Neural progenitor cell (in vitro differentiated cells): ENCODE measurements at places on chromosomes 11 and 22. TPM values are rescaled to one million over a fixed set of nuclear protein-coding genes. Genes with fewer than 3 reads are reported as not detected.

FUT4 gene
- total RNA-seq: 2.4 and 2.7 TPM in 2 replicates

SCO2 gene
- total RNA-seq: 1.1 TPM in 1 of 2 replicates, not detected in the other

DNA sequence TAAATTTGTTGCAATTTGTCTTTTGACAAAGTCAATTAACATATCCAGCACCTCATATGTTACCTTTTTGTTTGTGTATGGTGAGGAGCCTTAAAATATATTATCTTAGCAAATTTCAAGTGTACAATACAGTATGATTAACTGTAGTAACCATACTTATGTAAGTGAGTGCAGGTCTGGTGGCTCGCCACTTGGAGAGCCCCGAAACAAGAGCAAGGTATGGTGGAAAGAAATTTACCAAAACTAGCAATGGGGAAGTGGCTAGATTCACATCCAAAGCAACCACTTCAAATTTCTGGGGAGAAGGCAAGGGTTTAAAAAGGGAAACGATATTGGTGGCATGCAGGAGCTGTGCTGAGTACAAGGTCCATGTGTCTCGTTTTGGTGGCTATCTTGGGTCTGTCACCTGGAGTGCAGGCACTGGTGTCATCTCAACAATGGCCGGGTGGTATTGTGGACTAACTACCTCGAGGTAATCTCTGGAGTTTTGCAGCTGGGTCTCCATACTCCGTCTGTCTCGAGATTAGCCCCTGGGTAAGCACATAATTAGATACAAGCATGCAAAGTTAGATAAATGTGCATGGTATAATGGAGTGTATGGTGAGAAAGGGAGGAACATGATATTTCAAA is 8.2 kb upstream of the FNBP4 start:
- no peak for DNase-seq

DNA sequence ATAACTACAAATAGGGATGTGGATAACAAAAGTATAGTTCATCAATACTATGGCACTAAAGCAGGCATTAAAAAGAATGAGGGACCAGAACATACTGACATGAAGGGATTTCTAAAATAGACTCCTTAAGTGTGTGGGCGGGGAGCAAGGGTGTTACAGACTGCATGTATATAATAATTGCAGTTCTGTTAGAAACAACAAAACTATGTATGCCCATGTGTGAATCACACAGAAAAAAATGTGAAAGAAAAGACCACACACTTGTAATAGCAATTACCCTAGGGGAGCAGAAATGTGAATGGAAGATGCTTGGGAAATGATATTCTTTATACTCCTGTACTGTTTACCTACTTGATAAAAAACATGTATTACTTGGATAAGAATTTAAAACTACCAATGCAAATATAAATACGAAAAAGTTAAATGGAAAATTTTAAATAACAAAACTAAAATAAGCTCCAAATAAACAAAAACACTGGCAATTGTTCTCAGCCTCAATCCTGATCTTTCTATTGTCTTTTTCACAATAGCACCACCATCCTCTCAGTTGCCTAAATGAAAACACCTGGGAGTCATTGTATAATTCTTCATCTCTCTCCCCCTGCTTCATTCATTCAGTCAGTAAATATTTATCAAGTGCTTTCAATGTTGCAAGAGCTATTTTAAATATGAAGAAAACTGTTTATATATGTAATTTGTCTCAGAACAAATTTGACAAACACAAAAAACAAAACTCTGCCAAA is 129.8 kb downstream of the FCHSD2 start:
- no peak for DNase-seq

- no peak for DNase-seq
Observed at GRCh38 chr22:38510416-38510970, 4.4 kb upstream of the DDX17 start.
